ENCODE measurements at places on chromosomes 1 and 21.
A peak's percentile ranks its signal among the peaks of the same experiment; 100 is the strongest.

DNA sequence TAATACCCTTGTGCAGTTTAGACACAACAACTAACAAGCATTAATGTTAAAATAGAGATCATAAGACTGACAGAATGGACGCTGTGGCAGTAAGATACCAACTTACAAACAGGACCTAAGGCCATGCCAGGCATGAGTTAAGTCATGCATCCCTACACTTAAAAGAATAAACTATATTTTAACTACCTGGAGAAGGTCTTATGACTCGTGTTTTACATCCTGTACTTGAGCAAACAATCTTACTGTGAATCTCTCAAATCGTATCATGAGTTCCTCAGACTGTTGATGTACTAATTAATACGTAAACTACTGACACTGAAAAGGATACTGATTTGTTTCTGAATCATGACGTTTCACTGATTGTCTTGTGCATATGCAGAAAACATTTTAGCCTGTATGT is 2.0 kb upstream of the RSPH1 start:
- DNase-seq: no peak

DNA sequence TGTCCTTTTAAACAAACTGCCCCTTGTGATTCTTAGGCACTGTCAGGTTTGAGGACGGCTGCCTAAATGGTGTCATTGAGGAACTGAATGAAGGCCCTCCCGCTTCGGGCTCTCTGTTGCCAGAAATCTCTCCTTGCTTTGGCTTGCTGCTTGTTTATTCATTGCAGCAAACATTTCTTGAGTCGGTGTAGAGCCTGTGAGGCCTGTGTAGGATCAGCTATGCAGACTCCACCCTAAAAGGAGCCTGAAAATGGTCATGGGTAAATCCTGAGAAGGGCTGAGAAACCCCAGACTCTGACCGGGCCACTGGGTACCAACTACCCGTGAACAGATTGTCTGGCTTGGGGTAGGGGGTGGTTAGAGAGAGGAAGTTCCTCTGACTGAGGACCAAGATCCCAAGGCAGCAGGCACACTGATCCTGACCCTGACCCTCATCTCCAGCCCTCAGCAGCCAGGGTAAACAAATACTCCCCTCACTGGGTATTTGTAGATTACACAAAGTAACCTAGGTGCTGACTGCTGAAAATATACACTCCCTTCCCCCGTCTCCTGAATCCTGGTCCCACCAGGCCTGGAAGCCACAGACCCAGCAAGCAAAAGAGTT is 3.1 kb downstream of the IL6R start:
- no peak for DNase-seq

DNA sequence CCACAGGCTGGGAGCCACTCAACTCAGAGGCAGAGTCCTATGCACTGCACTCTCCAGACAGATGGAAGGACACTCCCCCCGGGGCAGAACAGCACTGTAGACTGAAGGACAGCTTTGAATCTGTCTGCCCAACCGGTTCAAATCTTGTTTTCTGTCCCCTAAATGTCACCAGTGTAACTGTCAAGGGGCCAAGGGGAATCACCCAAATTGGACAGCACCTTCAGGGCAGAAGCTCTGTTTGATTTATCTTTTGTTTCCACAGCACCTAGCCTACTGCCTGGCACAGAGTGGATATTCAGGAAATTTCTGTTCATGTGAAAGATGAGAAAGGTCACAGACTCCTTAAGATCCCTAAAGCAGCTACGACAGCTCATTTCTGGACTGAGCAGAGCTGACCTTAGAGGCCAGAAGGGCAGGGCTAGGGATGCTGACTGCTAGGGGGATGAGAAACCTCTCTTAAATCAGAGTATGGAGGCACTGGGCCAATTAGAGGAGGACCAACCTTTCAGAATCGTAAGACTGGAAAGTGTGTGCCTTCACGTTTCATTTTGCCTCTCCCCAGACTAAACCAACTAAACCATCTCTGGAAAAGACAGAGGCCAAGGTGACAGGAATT is 41.0 kb downstream of the ITPKB start:
- DNase-seq: peak; percentile 74

DNA sequence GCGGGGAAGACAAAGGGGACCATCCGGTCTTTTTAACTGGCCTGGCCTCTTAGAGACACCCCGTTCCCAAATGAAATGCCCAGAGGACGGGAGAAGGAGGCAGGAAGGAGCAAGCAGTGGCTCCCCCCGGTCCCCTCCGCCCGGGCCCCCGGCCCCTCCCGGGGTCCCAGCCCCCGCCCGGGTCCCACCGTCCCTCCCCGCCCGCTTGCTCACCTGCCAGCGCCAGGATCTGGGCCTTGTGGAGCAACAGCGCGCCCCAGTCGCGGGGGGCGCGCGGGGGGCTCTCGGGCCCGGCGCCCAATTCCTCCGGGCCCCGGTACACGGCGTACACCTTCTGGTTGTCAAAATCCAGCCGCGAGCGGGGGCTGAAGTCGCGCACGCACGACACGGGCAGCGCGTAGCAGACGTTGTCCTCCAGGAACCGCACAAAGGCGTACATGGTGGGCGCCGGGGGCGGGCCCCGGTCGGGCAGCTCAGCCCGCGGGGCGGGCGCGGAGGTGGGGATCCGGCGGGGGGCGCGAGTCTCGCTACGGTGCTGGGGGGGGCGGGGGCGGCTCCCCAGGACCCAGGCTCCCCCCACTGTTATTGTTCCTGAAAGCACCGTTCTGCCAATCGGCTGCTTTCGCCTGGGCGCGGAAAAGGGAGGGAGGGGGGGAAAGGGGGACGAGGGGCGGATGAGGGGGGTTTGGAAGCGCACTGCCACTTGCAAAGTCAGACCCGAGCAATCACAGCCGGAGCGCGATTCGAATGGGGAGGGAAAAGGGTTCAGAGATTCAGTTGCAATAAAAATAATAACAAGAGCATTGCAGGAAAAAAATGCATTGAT is at the start of gene BEND5:
TSS of gene BEND5 (minus strand) at position 499 of the 826 bp plus-strand sequence. CDS start at position 439, 60 bp downstream.
- peak; percentile 30 for DNase-seq

GRCh38 chr1:14365301-14365988 is 233.0 kb upstream of the KAZN start:
- DNase-seq: no peak

DNA sequence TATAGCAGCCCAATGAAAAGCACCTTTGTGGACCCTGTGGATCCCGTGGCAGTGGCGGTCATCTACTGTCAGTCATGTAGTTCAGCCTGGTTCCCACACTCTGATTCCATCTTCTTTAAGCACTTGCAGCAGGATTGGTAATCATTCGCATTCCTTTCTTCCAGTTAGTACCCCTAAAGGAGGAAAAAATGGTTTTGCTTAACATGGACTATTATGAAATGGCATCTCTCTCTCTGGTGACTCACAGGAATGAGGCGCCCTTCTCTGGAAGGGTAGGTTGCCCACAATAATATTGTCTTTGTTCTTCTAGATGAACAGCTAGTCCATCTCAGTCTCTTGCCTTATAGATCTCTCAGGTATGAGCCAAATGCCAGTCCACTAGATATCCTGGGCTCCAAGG is 127.9 kb upstream of the MROH9 start:
- no peak for DNase-seq

DNA sequence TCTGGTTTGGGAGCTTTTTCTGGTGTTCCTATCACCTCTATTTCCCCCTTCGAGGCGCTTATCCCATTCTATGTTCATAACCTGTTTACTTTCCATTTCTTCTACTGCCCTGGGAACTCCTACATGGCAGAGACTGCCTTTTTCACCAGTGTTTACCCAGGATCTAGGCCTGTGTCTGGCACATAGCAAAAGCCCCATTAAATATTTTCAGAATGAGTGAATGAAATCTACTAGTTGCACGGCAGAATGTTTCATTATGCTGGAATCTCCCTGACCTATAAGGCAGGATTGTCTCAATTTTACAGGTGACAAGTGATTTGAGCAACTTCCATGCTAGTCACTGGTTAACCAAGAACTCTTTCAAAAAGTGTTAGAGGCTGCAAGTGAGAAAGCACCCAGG is 70.1 kb downstream of the PGM1 start:
- no peak for DNase-seq

DNA sequence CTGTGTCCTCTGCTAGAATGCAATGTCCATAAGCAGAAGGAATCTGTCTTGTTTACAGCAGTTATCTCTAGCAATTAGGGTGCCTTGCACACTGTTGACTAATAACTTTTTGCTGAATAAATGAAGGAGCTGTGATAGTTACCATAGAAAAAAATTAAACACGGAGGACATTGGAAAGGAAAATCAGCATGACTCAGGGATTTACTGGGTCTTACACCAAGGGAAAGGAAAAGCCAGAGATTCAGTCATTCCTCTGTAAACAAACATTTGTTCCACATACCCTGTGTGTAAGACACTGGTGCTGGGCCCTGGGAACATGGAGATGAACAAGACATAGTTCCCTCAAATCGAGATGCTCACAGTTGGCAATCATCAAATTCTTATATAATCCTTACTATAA is 183.3 kb downstream of the PTGER3 start:
- DNase-seq: no peak

DNA sequence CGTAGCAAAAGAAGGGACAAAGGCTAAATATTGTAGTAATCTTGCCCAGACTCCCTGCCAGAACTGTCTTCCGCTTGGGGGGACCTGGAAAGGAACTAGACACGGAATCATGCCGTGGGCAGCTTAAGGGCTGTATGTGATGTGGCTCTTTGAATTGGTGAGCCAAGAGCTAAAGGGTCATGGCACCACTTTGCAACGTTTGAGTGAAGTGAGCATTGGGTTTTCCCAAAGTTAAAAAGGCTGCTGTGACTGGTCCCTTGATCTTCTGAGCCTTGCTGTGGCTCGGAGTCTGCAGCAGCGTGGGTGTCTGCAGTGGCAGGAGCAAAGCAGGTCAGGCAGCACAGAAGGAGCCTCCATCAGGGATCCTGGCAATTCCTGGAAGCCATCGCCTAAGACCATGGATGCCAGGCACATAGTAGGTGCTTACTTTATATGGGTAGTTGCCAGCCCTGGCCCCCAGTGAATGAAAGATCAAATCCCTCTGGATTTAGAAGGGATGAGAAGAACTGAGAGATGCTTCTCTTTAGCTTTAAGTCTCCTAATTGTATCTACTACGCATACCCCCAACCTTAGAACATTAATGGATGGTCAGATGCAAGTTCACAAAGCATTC is 1.8 kb downstream of the SMYD2 start:
- DNase-seq: no peak

GRCh38 chr1:165635823-165636222 is 4.8 kb downstream of the MGST3 start:
- DNase-seq: no peak

- DNase-seq: no peak
These were observed 41.4 kb upstream of the GALNT2 start for GRCh38 chr1:230025686-230026085.

DNA sequence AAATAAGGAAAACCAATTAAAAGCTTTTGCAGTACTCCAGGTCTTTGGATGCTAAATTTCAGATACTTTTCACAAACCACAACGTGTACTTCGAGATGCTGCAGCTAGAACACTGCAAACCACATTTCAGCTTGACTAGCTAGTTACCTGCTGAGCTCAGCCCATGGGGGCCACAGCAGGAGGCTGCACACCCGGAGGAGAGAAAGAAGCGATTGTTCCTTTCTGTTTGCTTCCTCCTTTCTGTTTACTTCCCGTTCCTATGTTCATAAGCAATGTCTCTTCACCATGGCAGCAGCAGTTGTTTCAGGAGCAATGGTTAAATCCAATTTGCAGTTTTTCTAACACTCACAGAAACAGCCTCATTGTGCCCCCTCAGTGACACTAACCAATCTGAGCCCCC is 225.6 kb upstream of the FGGY start:
- no peak for DNase-seq

DNA sequence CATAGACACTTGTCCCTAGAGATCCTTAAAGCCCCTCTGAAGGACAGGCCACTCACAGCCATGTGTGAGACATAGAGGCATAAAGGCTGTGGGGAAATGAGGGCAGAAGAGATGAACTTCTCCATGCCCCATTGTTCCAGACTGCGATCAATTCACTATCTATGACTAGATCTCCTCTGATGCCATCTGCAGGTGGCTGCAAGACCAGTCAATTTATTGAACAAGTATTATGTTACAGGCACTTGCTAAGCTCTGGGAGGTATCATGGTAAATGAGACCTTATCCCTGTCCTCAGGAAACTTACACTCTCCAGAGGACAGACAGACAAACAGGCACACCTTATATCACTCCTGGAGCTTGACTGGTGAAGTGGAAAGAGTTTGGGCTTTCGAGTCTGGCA is 22.9 kb downstream of the UBIAD1 start:
- DNase-seq: no peak

- no peak for DNase-seq
These were observed 24.9 kb downstream of the DIP2A start for GRCh38 chr21:46483300-46484295.

DNA sequence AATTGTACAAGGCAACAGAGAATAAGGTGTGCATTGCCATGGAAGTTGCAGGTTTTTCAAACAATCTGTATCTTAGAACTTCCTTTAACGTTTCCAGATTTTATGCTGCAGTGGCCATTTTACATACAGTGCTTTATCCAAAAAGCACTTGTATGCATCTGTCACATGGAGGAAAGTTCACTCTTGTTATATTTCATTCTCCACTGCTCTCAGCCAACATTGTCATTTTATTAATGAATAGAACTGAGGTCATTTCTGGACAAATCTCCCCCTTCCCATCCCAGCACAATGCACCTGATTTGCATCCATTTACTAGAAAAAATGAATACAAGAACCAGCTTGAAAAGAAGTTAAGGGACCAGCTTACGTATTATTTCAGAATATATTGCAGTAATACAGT is 342.0 kb downstream of the USP25 start:
- DNase-seq: no peak

GRCh38 chr1:59414406-59415133 is 117.7 kb downstream of the FGGY start:
- DNase-seq: no peak

GRCh38 chr1:28208818-28209441 is 23.9 kb downstream of the DNAJC8 start:
- peak; percentile 51 for DNase-seq

- no peak for DNase-seq
These were observed 291.8 kb upstream of the CAMK1G start for GRCh38 chr1:209291715-209292114.

GRCh38 chr1:84301004-84301784 is at the start of gene SAMD13:
Gene SAMD13 (plus strand): TSS chr1:84301708. CDS start chr1:84303235, 1,527 bp downstream.
- DNase-seq: no peak

DNA sequence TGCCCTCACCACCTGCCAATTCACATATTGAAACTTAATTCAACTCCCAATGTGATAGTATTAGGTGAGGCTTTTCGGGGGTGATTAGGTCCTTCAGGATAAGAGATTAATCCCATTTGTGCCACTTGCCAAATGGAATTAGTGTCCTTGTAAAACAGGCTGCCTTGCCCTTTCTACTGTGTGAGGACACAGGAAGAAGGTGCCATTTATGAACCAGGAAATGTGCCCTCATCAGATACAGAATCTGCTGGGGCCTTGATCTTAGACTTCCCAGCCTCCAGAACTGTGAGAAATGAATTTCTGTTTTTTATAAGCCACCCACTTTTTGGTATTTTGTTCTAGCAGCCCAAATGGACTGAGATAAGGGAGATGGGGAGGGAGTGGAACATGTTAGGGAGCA is 39.1 kb upstream of the AGL start:
- no peak for DNase-seq

- no peak for DNase-seq
These were observed 1.1 kb upstream of the LMNA start for GRCh38 chr1:156113282-156113950.
